ENCODE measurements at places on chromosomes 1 and 21. TPM values are rescaled to one million over a fixed set of nuclear protein-coding genes. Genes with fewer than 3 reads are reported as not detected.

DNA sequence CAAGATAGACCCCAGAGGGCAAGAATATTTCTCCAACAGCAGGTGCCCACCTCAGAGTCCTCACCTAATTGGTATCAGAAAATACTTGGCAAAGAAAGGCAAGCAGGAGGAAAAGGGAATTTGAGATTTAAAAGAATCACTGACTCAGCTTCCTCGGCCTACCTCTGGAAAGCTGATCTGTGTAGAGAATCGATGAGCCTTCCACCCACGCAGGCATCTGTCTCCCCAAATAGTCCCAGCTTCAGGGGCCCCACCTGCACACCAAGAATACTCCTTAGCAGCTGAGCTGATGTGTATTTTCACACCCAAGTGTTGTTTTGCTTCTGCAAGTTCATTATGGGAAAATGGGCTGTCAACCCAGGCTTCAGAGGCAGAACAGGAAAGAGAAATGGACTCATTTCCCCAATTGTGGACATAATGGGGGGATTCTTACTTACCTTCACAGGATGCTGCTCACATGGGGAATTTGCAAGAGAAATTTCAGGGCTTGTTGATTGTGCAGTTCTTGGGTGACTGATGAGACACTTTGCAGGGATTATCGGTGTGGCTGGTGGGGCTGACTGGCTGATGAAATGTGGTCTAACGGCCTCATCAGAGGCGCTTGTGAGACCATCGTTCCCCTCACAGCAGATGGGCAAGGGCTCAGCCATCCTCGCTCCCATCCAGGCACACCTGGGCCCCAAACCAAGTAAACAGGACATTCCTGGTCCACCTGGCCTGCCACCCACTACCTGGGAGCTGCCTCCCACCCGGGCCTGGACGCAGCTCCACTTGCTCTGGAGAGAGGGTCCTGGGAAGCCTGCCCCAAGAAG is 436.3 kb downstream of the PTPRU start:
- DNase-seq = no peak

GRCh38 chr1:222893255-222893654 is 78.4 kb downstream of the DISP1 start:
- DNase-seq = no peak

- no peak for DNase-seq
Observed at GRCh38 chr1:232694475-232694874, 64.5 kb upstream of the SIPA1L2 start.

DNA sequence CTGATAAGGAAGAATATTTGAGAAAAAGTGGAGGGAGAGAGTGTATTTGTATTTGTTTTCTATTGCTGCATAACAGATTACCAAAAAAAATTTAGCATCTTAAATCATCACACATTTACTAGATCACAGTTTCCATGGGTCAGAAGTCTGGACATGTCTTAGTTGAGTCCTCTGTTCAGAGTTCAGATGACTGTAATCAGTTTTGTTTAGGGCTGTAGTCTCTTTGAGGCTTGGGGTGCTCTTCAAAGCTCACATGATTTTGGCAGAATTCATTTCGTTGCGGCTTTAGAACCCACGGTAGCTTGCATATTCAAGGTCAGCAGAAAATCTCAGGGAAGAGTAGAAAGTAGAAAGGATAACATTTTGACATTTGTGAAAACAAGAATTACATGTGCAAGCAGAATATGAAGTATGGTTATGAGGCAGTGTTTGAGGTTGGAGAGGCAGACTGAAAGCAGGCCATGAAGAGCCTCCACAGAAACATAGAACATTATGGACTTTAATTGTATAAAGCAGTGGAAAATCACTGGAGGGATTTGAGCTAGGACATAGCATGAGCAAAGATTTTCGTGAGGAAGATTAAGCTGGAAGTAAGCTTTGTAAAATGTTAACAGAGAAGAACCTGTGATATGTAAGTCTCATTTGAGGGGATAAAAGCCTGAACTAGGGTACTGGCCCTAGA is 110.6 kb upstream of the GPR52 start:
- DNase-seq = no peak

DNA sequence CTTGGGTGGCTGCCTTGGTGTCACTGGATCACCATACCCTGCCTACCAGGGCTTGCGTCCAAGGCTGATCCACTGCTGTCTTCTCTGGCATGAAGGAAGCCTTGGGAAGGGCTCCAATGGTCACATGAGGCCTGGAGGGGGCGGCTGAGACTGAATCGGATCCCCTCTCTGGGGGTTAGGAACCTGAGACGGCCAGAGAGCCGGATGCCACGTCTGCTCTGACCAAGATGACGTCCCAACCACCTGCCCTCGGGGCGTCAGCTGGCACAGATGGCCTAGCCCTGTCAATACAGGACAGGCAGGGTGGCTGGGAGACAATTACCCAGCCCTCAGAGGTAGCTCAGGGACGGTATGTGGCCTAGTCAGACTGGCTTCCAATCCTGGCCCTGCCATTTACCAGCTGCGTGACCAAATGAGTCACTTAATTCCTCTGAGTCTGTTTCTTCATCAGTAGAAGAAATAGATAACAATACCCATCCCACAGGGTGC is 5.4 kb downstream of the TRIM62 start:
- DNase-seq = no peak

DNA sequence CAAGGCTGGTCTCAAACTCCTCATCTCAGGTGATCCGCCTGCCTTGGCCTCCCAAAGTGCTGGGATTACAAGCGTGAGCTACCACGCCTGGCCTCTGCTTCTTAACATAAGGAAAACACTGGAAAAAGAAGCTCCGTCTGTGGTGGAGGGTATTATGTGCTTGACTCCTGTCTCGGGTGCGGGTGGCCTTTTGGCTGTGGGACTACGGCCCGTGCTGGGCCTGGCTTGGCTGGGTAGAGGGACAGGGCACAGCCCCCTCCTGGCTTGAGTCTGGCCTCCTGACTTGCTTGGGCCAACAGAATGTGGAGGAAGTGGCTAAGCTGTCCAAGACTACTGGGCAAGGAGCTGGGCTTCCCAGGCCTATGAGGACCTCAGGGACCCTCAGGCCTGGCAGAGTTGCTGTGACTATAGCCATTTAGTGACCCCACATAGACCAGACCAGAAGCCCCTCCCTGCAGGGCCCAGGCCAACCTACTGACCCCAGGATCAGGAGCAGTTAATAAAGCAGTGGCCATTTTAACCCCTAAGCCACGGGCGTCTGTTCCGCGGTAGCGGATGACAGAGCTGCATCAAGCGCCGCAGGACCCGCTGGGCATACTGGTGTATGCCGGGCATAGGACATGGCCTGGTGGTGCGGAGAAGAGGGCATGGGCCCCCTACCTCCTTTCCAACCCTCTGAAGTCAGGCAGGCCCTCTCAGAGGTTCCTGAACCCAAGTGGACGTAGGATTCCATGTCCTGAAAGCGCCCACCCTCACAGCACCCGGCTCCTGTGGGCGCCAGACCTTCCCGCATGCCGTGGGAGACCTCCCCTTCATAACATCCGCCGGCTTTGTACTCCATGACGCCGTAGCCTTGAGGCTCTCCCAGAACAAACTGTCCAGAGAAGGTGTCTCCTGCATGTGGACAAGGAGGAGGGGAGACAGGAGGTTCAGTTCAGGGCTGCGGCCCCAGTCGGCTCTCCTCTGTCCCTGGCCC is 4.4 kb downstream of the MORN1 start:
- DNase-seq = no peak

GRCh38 chr1:20112279-20113000 is 6.9 kb downstream of the PLA2G2D start:
- DNase-seq = no peak

DNA sequence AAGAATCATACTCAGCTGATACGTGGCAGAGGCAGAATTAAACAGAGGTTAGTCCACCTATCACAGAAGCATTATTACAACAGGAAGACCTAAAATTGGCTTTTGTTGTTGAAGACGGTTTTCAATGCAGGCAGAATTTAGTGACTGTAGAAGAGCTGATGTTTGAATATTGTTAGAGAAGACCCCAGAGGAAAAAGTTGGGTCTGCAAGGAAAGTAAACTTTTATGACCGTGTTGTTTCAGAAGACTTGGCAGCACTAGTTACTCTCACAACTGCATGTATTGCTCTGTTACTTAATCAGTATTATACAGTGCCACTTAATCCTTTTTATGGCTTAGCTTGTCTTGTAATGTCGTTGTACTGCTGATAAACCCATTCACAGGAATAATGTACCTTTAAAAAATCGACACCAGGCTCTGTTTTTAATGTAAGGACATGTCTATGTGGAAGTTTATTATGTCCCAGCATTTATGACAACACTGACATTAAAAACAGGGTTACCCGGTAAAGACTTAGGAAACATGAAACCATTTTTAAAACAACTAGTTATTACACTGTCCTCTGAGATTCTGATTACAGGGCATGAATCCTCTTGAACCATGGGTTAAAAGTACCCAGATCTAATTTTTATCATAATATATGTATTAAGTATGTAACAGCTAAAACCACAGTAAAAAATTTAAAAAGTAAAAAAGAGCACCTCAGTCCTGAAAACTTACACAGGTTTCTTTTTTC is 235.4 kb downstream of the TTLL7 start:
- DNase-seq = no peak

DNA sequence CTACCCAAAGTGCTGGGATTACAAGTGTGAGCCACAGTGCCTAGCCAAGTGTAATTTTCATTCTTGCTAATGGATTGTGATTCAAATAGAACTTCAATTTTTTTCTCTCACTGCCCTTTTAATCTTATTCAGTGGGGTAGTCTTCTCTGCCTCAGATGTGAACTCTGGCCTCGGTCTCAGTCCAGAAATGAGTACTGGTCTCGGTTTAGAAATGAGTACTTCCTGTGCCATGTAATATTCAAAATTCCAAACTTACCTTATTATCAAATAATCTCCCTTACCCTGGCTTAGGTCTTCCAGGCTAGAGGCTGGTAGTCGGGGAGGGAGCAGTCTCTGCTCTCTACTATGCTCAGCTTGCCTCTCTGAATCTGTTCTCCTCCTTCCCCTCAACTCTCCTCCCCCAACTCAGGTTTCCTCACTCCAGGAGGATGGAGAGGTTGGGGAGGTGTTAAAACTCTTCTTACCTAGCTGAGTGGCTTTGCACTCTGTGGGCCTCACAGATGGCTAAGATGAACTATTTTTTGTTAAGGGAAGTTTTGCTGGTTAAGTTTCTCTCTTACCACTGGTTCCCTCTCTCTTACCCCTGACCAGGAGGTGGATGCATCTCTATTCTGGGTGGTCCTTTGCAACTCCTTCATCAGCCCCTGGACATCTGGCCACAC is 4.8 kb upstream of the SLAMF9 start:
- DNase-seq = no peak

DNA sequence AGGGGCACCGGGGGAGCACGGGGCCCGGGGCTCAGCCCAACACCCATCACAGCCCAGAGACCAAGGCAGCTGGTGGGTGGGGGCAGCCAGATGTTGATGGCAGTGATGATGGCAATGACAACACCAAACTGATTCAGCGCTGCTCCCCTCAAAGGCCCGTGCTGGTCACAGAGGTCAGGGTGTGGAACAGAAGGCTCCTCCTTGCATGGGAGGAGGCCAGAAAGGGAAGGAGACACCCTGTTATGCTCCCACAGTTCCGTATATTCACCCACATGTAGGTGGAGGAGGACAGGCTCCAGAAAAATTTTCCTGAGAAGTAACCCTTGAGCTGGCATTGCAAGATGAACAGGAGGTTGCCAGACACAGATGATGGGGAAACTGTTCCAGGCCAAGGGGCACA is 414 bp downstream of the GUCA2B start:
- no peak for DNase-seq

The C1QC gene
- total RNA-seq = not detected

The BNIPL gene
- total RNA-seq = 0.20 TPM

The PADI2 gene
- total RNA-seq = 0.22 TPM
